ENCODE measurements at places on chromosomes 2 and 18.

DNA sequence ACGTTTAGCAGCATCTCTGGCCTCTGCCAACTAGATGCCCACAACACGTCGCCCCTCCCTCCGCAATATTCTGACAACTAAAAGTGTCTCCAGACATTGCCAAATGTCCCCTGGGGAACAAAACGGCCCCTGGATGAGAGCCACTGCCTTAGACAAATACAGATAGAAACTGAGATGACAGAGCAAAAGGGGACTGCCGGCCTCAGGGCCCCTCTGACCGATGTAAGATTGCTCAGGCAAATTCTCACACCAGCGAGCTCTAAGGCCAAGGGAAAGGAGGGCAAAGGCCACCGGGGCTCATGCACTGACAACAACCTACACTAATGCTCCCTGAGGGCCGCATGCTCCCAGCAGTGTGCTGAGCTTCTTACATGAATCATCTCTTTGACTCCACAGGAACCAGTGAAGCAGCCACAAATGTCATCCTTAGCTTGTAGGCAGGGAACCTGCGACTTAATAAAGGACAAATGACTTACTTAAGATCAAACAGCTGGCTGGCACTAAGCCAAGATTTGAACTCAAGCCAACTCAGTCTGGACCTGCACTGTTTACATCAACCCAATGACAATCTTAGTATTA, 228.5 kb downstream of the TTC32 start:
- no peak for DNase-seq

DNA sequence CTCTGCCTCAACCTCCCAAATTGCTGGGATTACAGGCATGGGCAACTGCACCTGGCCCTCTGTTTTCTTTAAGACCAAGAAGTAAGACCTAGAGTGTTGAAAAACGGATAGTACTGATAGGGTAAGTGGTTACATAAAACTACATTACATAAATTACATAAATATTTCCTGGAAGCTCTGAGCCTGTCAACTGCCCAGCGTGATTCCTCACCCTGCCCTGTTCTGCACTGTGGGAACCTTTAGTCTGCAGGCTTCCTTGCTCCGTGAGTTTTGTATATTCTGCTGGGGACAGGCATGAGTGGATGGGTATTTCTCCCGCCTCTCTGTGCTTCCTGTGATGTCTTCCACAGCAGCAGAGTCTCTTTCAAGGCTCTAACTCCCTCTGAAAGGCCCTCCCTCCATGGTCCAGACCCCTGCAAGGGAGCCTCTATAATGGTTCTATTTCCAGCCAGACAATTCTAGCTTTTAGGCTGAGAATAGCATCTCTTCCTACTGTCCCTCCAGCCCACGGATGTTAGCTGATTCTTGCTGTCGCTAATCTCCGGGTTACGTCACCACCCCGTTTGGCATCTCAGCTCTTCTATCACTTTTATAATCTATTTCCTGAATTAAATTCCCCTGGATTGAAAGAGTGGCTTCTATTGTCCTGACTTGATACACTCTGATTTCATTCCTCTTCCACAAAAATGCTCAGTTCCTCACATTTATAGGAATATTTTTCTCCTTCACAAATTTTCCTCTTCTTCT, 49.5 kb upstream of the PLEKHM3 start:
- no peak for DNase-seq

GRCh38 chr2:241866790-241867645, 2.5 kb upstream of the RTP5 start:
- no peak for DNase-seq

DNA sequence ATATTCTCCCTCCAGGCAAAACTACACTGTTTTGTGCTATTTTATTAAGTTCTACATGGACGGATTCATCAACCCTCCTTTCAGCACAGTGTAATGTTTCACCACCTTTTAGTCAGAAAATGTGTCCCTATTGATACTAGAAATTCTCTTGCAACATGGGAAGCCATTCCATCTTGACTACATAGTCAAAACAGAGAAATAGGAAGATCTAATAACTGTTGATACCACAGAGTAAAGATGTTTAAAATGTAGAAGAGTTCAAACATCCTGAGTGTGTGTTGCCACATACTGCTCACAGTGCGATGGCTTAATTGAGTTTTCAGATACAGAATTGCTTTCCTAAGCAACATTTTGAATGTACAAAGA, 492.2 kb upstream of the RAB12 start:
- DNase-seq, result no peak

DNA sequence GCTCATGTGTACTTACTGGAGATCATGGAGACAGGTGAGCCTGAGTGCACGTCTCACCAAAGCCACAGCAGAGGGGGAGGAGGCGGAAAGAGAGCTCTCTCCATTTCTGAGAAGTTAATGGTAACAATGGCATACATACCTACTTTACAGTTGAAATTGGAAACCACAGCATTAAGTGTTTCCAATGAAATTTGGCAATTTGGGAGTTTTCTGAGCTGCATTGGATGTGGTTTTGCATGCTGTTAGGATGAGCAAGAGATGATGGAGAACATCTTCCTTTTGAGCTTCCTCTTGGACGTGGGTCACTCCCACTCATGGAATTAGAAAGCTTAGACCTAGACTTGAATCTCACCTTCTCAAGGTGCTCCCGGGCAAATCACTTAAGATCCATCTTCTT, 25.5 kb upstream of the IL37 start:
- DNase-seq, result no peak

DNA sequence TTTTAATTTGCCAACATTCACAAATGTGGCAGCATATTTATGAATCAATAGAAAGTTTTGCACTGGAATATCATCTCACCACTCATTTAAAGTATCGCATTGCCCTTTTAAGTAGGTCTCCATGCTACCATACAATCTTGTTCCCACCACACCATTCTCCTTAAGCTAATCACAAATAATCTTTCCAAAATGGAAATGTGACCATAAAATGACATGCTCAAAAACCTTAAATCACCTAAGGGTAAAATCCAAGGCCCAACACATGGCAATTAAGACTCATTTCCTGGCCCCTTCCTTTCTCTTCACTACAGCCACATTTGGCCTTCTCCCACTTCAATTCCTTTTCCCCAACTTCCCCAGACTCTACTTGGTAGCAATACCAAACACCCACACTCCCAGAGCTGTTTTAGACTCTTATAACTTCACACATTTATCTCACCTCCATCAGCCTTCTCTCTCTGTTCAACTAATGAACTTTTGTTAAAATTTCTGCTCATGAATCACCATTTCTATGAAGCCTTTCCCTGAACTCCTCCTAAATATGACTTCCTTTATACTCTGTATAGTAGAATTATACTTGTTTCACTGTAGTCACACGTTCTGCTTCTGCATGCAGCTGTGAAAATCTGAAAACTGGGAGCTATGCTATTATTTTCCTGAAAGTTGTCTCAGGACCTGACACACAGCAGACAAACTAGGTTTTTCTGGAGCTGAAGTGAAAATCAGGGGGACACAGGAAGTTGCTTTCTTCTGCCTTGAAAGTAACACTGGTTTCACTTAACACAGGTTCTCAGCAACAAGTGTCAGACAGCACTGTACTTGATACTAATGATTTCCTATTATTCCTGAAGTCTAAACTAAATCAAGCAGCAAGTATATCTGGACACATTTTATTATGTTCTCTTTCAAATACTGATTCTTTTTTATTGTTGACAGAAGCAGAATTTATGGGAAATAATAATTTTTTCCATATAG, 303.9 kb downstream of the ZEB2 start:
- no peak for DNase-seq

DNA sequence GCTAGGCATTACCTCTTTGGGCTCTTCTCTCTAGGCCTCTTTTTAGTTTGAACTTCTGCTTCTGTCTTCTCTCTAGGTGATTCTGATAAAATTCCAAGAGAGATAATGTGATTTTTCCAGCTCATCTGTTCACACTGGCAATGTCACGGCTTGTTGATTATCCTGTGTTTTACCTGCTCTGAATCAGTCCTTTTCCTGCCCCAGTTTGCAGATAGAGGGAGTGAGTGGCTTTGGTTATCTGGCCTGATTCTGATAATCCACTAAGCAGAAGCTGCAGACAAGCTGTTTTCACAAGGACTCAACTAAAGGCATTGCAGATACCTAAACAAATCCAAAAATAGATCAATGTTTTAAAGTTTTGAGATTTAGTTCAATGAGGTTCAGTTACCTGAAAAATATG, 111.9 kb downstream of the DCC start:
- no peak for DNase-seq

- DNase-seq, result no peak
These were observed 289.0 kb downstream of the C1D start for GRCh38 chr2:67773851-67774250.

All from AG09309 (cell line).